Right ventricle myocardium inferior (tissue), 1 donor: ENCODE measurements at places on chromosomes 6 and 20. TPM values are rescaled to one million over a fixed set of nuclear protein-coding genes. Genes with fewer than 3 reads are reported as not detected.

DNA sequence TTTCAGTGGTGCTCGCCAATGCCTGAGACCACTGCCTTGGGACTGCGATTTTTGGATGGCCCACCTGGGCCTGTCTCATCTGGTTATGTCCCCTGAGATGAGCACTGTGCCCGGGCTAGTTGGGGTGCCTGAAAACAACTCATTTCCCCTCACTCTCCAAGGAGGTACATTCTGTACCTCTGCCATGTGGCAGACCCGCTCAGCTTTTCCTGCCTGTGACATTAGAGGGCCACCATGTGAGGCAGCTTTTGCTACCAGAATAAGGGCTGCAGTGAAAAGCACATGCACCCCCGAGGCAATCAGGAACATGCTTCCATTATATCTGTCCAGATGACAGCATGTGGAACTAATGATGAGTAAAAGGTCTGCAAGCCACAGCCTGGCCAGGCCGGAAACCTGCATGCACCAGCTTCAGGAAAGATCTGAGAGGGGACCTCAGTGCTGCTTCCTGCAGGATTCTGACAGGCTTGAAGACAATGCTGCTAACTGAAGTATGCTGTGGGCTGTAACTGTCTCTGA is 11.3 kb upstream of the SRSF6 start:
- no peak for DNase-seq

DNA sequence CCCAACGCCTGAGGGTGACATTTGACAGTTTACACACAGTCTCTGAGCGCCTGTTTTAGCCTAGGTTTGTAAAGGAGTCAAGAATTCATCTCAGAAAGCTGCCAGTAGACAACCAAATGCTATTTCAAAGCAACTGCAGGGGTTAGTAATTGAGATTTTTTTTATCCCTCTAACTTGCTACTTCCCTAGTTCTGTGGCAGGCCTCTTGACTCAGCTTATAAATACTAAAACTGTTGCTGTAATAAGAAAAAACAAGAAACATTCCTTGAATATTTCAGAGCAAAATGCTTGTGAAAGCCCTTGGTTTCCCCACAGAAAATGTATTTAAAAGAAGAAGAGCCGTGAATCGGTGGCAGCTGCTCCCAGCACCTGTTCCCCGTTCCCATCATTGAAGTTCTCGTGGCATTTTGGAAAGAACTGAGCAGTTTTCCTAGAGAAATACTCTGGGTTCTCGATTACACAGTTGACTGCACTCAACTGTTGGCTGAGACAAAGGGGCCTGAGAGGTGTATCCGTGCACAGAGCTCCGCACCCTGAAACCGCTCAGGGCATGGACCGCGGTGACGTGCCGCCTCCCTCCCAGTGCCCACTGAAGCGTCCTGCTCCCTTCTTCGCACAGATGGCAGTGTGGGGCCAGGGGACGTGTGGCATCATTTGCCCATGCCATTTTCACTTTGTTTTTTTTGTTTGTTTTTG is 20.9 kb downstream of the DLL1 start:
- no peak for DNase-seq

GRCh38 chr6:111979633-111980032 is 74.3 kb upstream of the CCN6 start:
- DNase-seq, result no peak

GRCh38 chr20:4854561-4854901 is 132.8 kb downstream of the PRND start:
- DNase-seq, result no peak

- no peak for DNase-seq
Observed at GRCh38 chr20:1489325-1489724, 1.9 kb downstream of the SIRPB2 start.

- no peak for DNase-seq
Observed at GRCh38 chr6:8830794-8831193, 395.4 kb upstream of the SLC35B3 start.

DNA sequence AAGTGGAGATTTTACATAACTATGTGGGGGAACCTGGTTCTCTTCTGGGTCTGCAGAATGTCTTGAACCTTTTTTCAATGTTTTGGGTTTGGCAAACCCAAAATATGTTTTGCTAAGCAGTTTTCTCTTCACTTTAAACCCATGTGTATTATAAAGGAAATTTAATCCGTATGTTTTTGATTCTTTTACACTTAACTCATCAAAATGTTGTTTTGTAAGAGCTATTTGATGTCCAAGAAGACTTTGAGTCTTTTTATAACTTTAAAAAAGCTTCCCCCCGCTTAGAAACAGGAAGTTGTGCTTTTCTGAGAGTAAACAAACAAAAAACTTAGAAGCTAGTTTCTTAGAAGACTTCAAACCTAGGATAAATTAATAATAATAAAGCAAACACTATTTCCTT is 81.9 kb upstream of the CEP162 start:
- DNase-seq, result no peak

DNA sequence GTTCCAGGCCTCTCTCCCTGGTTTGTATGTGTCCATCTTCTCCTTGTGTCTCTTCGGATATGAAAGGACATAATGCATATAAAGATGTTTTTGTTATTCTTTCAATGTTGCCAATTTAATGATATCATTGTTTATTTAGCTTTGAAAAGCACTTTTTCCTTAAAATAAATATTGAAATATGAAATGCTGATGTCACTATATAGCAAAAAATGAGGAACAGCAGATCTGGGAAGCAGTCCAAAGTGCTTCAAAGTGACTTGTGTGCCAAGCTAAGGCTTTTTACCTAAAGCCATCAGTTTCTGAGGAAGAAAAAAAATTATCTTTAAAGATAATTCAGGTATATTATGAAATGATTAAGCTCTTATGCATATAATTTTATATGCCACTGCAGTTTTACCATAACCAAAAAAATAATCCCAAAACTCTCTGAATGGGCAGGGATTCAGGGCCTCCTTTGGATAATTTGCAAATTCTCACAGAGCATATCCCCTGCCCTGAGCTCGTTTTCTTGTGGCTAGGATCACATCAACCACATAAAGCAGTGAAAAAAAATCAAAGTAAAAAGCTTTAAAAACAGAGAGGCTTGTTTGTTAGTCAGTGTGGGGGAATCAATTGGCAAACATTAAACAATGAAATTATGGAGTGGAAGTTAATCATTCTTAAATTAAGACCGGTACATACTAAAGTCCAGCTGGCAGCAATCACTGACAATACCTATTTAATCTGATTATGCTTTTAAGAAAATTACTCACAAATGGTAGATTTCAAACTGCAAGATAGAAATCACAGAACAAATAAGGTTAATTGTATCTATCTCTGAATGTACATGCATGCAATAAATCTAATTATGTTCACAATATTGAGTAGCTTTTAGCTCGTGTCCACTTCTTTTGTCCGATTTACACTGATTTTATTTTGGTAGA is 1027.9 kb upstream of the ADGRB3 start:
- DNase-seq, result no peak

The GFRA4 gene
- not detected for total RNA-seq

The TNF gene
- 0.51 TPM for total RNA-seq

The CAP2 gene
- 137 TPM for total RNA-seq
